ENCODE measurements at places on chromosomes 3 and 15.

- DNase-seq = no peak
Measured at GRCh38 chr3:67819447-67819846, 165.0 kb upstream of the SUCLG2 start.

DNA sequence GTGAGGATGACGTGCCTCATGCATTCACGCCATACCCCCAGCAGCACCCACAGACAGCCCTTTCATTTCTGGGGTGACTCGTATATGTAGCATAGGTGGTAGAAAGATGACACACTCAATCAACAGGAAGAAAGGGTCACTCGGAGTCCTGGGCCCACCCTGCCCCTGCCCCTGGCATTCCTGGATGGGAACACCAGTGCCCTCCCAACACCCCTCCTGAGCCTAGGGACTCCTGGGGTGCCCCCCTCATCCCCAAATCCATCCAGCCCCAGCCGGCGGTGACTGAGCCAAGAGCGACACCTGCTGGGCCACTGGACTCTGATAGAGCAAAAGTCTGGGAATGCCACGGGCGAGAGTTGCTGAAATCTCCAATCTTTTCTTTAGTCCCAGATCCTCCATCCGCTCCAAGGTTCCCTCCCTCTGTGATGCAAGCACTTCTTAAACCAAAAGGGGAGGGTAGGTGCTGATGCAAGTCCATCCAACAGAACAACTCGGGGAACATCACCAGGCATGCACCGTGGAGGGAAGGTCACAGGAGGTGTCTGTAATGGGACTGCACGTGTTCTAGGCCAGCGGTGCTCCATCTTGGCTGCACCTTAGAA lies 31.1 kb downstream of the ACAN start:
- DNase-seq = no peak

- no peak for DNase-seq
Measured at GRCh38 chr3:1007866-1008265, 85.0 kb upstream of the CNTN6 start.

GRCh38 chr3:62287392-62287927 lies 85.9 kb downstream of the FEZF2 start:
- DNase-seq = no peak
